ENCODE measurements at places on chromosomes 7 and 10.

DNA sequence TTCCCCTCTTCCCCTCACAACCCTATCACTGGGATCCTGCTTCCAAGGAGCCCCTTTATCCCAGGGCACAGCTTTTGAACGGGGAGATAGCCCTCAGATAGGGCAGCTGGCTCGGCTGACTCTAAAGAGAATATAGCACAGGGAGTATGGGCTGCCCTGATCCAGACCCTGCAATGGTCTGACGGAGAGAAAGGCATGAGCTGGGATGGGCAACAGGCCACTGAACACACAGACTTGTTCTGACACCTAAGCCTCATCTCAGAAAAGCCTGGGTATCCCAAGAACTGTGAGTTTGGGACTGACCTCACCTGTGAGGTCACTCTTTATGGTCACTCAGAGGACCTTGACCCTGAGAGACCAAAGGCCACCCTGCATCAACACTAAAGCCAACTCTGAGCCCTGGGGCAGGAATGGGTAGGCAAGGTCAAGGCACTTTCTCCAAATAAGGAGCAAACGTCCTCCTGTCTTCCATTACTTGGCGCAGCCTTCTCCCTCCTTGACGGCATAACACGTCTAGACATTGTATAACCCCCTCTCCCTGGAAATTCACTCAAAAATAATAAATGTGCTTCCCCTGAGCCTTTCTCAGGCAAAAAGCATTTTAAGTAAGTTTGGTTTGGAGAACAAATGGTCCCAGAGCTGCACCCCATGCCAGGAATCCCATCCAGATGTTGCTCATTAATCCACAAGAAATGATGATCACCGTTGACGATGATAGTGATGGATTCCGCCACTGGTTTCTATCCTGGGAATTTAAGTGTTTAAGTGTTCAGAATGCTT lies 8.2 kb upstream of the LRRC18 start:
- DNase-seq = no peak

DNA sequence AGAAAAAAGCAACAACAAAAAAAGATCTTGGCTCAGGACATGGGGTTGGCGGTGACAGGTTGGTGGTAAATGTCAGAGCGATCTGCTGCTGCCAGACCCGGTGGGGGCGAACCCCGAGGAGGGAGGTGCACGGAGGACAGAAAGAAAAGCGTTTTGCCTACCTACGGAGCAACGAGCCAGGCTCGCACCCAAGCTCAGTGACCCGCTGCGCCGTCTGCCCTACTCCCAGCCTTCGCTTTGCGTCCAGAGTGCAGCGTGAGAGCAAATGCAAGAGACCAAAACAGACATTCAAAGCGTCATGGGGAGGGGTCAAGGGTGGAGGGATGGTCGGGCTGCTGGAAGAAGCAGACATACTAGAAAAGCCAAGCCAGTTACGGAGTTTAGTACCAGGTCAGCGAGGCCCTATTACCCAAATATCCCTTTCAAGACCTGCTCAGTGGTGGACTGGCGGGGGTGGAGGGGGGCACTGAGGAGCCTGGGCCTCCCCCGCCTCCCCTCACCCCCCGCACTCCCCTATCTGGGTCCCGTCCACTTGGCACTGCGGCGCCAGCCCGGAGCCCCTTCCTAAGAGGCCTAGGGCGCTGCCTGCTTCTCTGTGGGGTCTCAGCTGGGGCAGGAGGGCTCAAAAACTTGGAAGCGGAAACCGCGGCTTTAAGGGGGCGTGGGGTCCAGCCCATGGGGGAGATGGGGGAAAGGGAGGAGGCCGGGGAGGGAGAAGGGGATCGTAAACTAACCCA lies 66.9 kb downstream of the SLC29A4 start:
- no peak for DNase-seq

GRCh38 chr7:74254858-74255379 lies 720 bp upstream of the RFC2 start:
- DNase-seq = peak; percentile 52

- no peak for DNase-seq
Measured at GRCh38 chr7:98196706-98197605, 14.3 kb upstream of the BHLHA15 start.

DNA sequence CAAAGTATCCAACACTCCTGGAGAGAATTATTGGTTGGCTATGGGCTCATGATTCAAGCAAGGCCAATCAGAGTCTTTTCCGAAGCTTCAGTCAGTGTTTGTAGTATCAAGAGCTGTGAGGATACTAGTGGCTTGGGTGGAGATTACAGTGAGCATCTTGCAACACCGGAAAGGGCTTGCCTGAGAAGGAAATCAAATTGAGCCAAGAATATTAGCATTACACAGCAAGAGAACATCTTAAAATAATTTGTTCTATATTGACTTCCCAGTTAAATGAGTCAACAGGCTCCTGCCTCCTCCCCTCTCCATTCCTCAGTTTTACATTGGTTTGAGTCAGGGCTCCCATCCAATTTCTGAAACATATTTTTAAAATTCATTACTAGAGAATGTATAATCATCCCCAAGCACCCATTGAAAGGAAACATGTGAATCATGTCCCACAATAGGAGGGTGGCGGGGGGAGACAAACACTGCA lies 127.4 kb downstream of the ELAPOR2 start:
- no peak for DNase-seq

All from stimulated activated effector memory CD8-positive, alpha-beta T cell treated with anti-CD3 and anti-CD28 coated beads, Interleukin-12 subunit alpha, Interleukin-12 subunit beta, amount 100 ng/mL, for 72 hours (primary cell).